PC-3 (cell line): ENCODE measurements at places on chromosomes 7 and 10. TPM values are rescaled to one million over a fixed set of nuclear protein-coding genes. Genes with fewer than 3 reads are reported as not detected.

DNA sequence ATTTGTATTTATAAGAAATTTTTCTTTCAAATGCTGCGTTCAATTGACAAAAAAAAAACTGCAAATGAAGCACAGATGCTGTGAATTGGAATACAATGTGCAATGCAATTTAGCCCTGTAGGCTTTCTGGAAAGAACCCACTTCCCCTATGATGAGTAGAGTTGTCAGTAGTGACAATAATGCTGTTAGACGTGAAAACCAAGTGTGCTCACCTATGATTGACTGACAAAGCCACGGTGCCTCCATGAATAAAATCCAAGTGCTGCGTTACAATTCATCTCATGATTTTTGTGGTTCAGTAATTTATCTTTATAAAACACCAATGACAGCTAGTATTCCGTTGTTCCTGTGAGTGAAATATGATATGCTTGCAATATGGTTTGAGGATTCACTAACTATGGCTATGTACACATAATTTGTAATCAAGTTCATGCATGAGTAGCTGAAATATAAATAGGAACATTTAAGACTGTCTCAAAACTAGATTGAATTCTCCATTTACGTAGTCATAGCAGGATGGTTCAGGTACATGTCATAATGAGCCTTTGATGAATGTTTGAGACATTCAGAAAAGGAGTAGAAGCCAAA lies 1160.3 kb downstream of the CNTNAP2 start:
- DNase-seq = peak; percentile 62

KCND2 gene
- 0.17 and 0.33 TPM in 2 replicates for total RNA-seq

SH3PXD2A gene
- total RNA-seq = 2.9 and 3.4 TPM in 2 replicates

OR2A42 gene
- 0.40 TPM in 1 of 2 replicates, not detected in the other for total RNA-seq

DNA sequence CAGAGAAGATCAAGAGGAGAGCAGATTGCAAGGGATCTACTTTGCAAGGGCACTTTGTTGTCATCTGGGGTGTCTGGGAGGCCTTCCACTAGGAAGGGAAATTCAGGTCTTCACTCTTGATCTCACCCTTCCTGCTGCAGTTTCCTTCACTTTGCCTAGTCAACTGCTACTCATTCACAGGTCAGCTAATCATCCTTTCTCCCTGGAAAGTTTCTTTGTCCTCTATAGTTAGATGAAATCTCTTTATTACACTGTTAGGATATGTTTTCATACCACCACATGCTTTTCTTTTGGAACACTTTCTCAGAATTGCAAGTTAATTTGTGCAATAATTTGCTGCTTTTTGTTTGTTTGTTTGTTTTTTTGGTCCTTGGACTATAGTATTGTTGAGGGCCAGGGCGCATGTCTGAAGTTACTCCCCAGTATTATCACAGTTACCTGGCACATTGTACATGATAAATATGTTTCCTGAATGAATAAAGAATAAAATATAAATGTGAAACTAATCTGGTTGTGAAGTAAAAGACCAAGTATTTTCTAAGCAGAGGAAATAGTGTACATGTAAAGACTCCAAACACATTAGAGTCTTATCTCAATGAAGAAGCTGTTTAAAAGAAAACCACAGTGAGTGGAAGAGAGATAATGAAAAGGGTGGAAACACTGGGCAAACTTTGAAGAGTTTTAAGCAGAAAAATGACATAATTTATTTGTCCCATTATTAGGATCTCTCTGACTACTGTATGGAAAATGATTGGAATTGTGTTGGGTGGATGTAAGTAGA lies 139.9 kb upstream of the DGKB start:
- DNase-seq = no peak

CYP2C19 gene
- not detected in 2 replicates for total RNA-seq
